Effector CD4-positive, alpha-beta T cell (primary cell): ENCODE measurements at places on chromosomes 1 and 21.

DNA sequence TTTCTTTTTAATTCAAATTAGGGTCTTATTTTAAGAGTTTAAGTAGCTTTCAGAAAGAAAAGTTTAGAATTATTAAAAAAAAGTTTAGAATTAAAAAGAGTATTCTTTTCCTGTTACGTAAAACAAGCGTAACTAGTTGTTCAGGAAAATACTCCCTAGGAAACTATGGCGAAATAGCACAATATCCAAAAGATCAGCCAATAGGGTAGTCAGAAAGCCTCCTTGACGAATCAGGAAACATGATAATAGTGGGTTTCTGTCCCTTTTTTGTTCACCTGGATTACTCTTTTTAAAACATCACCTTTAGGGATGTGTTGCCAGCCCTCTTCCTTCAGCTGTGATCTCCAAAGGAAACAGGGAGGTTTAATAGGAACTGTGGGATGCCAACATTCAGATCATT, 25.2 kb downstream of the S1PR1 start:
- no peak for DNase-seq

GRCh38 chr1:160626509-160627342, 20.1 kb downstream of the SLAMF1 start:
- no peak for DNase-seq

DNA sequence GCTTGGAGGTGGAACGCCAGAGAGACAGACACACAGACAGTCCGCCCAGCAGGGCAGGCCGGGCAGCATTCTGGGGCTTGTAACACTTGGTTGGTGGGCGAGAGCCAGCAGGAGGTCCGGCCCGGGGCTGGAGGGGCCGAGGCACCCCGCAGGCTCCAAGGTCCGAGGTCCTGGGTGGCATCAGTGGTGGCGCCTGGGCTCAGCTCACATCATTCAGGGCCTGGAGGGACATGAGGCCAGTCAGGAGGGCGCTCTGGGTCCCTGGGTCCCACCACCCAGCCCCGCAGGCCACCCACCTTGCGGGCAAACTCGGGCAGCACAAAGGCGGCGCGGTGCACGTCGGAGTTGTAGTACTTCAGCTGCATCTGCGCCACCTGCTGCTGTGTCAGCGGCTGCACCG, 5.2 kb downstream of the SRM start:
- no peak for DNase-seq

DNA sequence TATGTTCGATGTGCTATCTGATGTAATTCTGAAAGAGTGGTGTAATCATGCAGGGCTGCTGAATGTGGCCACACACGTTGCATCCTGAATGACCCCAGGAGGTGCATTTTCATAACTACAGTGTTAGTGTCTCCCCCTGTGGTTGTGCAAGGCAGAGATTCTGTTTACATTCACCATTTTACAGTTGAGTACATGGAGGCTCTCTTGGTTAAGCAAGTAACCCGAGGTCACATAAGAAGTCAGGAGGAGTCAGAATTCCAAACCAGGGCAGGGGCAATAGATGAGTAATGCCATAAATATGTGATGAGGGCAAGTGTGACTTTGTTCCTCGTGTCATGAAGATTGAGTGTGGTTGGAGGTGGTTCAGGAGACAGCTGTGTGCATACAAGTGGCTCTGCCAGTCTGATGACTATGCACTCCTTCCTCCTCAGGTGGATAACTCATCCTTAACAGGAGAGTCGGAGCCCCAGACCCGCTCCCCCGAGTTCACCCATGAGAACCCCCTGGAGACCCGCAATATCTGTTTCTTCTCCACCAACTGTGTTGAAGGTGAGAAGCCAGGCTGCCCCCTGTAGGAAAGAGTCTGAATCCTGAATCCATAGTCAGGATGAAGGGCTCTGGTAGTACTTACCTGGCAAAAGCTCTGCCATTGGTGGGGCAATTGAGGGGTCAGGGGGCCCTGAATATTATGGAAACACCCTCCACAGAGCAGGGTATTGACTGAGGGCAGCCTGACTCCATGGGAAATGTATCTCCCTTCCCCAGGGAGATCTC, 9.3 kb downstream of the ATP1A2 start:
- DNase-seq = no peak

DNA sequence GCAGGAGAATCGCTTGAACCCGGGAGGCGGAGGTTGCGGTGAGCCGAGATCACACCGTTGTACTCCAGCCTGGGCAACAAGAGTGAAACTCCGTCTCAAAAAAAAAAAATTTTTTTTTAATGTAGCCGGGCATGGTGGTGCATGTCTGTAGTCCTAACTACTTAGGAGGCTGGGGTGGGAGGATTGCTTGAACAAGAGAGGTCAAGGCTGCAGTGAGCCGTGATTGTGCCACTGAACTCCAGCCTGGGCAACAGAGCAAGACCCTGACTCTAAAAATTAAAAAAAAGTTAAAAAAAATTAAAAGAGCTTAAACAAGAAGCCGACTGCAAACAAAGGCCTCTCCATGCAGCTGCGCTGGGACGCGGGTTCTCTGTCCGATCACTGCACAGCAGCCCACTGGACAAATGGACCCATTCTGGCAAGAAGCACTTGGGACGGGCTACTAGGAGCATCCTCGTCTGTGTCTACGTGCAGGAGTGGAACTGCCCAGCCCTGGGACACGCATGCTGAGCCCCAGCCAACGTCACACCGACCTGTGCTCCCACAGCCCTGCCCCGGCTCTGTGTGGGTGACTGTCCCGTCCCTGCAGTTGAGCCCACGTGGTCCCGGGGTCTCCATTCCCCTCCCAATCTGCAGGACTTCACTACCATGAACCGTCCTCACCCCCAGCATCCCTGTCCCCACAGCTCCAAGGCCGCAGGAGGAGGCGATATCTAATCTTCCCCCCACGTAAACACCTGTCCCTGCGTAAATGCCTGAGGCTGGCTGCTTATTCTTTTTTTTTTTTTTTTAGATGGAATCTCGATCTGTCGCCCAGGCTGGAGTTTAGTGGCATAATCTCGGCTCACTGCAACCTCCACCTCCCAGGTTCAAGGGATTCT, 12.3 kb downstream of the SLC35E2B start:
- no peak for DNase-seq

DNA sequence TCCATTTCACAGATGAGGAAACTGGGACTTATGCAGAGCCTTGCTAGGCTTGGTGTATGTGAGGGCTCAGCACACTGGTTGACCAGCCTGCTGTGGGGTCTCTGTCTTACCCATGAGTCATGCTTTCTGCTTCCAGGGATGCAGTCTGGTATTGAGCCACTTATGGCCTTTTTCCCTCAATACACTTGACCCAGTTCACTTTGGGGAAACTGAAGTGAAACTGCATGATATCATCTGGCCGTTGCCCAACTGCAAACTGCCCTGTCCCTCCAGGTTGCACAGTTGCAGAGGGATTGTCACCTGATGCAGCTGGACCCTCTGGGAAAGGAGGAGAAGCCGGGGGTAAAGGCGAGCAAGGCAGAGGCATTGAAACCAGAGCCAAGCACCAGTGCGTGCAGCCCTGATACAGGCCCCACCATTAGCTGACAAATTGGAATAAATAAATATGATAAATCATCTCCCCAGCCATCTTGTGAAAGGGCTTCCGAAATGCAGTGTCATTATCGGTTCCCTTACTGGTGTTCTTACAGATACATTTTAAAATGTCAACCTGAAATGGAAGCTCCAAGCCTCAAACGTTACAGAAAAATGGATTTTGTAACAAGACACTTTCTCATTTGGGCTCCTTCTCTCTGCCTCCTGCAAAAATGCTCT, 39.3 kb upstream of the DUSP10 start:
- DNase-seq = no peak

GRCh38 chr1:211501711-211502400, 9.9 kb upstream of the RD3 start:
- DNase-seq = no peak

DNA sequence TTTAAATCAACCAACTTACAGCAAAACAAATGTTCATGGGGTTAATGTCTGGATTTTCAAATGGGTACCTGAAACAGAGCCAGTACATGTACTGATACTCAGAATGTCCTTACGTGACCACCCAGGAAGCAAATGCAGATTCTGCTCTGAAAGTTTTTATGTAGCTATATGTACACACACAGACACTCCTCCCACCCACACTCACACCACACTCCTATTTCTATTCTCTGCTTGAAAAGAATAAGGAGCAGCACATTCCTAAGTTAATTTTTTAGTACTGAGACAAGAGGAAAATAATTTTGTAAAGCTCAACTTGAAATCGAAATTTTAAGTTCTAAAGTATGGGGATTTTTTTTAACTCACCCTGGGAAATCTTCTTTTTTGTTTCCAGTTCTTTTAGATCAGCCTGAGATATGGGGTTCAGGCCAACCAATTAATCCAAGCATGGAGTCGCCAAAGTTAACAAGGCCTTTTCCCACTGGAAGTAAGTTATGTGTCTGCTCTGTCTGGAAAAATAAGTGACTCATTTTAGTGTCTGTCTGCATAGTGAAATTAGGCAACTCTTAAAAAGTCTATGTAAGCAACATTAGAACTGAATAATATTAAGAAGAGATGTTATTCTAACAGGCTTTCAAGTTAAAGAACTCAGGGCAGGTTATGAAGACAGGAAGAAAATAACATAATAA, 75.5 kb upstream of the DYNLT5 start:
- no peak for DNase-seq

- DNase-seq = no peak
These were observed 121.0 kb upstream of the TSPAN2 start for GRCh38 chr1:115210302-115210711.

DNA sequence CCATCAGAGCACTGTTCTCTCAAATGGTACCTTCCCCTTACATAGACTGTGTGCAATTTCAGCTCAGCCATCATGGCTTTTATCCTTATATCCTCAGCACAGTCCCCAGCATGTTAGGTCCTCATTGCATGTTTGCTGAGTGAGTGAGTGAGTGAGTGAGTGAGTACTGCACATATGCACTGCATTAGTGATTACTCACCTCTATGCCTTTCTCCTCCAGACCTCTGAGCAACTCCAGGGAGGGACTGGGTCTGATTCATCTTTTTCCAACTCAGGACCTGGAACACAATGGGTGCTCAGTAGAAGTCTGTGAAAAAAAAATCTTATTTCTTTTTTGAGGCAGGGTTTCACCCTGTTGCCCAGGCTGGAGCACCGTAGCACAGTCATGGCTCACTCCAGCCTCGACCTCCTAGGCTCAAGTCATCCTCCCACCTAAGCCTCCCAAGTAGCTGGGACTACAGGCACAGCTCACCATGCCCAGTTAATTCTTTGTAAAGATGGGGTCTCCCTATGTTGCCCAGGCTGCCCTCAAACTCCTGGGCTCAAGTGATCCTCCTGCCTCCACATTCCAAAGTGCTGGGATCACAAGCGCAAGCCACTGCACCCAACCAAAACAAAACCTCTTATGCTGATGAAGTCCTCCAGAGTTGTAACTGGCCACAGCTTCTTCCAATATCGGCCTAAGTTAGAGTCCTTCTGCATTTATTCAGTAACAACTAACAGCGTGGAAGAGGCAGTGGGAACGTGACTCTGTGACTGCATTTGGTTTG, 23.7 kb downstream of the RNU5D-1 start:
- no peak for DNase-seq

DNA sequence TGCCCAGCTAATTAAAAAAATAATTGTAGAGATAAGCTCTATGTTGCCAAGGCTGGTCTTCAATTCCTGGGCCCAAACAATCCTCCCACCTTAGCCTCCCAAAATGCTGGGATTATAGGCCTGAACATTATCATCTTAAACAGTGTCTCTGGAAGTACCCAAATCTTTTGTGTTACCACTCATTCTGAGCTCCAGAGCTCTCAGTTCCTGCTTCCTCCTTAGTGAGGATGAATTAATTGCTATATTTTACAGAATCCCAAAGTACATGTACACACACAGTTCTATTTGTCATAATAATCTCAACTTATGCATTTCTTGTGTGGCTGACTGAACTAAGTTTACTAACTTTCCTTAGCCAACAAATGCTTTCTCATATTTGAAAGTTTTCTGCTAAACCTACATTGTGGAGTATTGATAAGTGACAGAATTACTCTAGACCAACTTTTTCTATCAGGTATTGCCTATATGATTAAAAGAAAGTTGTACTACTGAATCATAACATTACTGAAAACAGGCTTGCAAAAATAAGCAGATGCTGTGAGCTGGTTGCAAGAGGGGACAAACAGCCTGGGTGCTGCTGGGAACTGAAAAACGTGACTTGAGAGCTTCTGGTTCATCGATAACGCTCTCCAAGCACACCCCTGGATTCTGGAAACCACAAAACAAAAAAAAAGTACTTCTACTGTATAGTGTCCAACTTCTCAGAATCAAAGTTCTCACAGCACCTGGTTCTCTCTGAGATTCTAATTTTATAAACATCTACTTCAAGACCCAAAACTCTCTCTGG, 15.3 kb downstream of the VAV3 start:
- DNase-seq = no peak

DNA sequence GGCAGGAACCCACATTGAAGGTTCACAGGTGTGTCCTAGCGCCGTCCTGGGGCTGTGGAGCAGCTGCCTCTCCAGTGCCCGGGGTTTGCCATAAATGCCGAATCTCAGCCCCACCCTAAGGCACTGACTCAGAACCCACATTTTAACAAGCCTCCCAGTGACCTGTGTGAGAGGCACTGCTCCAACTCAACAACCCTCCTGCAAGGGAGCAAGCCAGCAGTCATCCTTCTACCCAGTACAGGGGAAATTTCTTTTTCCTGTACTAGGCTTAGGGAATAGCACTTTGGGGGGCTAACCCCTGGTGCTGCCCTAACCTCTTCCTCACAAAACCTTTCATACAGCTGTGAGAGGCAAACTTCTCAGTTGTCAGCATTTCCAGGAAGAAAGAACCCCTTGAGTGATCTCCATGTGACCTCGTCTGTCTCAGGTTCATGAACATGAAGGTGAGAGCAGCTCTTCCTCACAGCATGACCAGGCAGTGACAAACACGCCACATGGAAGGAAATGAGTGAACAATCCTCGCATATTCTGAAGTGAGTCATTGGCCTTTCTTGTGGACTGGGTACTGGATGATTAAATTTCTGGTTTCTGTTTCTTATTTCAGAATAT, 11.4 kb upstream of the BCAR3 start:
- DNase-seq = no peak

DNA sequence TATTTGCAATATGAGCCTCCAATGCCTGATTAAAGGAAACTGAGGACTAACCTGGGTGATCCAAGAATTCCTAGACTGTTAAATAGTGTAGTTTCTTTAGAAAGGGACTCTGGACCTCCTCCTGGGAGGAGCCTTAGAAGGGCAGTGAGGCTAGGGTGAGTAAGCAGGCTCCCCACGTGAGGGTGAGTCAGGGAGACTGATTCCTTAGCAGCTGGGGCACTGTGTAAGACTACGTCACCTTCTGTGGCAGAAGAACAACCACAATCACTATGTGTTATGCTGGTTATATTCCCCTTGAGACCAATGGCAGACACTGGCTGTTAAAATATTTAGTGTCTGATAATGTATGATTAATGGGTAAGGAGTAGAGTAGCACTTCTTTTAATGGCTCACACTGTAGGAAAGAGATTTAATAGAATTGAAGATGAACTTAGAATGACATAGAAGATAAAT, 53.3 kb upstream of the SYT14 start:
- no peak for DNase-seq

- DNase-seq = no peak
These were observed 18.8 kb downstream of the GATAD2B start for GRCh38 chr1:153903841-153904455.
